Effector CD4-positive, alpha-beta T cell (primary cell): ENCODE measurements at places on chromosomes 4 and X.

DNA sequence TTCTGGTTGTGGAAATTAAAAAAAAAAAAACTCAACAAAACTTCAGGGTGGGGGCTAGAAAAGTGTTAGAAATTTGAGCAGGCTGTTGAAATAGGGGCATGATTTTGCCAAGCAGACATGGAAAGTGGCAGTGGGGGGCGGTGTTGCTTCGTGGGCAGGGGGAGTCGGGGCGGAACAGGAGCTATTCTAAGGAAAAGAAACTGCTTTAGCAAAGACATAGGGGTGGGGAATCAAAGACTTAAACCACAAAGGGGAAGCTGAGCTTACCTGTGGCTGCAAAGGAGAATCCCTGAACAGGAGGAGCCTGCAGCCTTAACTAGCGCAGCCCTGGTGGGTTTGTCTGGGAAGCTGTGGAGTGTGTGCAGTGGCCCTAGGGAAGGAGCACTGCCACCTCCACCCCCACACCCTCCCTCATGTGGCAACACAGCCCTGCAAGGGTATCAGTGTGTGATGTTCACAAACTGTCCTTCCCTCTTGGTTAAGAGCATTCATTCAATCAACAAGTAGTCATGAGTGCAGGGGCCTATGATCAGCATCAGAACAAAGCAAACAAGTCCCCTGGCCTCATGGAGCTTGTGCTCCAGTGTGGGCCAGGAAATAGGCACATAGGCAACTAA, 20.5 kb downstream of the SEL1L3 start:
- DNase-seq: peak; percentile 27

DNA sequence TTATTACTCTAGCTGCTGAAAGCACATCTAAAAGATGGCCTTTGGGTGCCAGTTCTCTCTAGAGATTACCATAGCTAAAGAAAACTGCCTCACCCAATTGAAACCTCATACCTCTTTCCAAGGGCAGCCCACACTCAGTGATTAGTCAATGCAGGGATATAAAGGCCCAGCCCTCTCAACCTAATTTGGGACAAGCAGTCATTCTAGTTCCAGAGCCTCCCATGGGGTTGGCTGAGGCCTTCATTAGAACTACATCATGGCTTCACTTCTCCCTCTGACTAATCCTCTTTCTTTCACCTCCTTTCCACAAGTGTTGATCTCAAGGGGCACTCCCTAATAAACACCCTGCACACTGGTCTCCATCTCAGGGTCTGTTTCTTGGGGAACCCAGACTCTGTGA, 38.5 kb upstream of the C1GALT1C1 start:
- no peak for DNase-seq

DNA sequence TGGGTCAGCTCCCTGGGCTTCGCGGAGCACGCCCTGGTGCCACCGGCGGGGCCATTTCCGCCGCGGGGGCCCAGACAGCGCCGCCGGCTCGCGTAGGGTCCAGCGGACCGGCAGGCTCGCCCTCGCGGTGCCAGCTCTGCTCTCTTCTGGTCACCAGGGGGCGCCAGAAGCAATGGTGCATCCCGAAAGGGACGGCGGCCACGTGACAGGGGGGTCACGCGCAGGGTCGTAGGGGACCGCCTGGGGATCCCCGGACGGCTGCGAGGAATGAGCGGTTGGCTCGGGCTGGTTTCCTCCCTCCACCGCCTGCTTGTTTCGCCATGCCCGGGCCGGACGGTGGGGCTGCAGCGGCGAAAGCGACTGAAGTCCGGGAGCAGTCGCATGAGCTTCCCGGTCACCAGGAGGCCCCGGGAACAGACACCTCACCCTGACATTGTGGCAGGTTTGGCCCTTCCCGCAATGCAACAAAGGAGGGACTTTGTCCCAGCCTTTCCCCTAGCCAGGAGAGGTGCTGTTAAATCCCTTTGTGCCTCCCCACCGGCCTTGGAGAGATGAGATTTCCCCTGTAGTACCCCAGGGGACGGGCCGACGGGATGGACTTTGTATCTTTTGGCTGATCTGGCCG, 15.8 kb downstream of the ZCCHC12 start:
- DNase-seq: peak; percentile 43

GRCh38 chr4:144902614-144903013, 195.4 kb downstream of the ANAPC10 start:
- no peak for DNase-seq

- DNase-seq: no peak
These were observed 49.1 kb downstream of the RASGEF1B start for GRCh38 chr4:81422595-81422994.

GRCh38 chr4:20992002-20992401, 291.7 kb downstream of the PACRGL start:
- DNase-seq: no peak

- DNase-seq: no peak
These were observed 31.3 kb upstream of the DDX53 start for GRCh38 chrX:22968494-22968893.

GRCh38 chr4:38075370-38076152, 115.4 kb downstream of the PTTG2 start:
- no peak for DNase-seq

DNA sequence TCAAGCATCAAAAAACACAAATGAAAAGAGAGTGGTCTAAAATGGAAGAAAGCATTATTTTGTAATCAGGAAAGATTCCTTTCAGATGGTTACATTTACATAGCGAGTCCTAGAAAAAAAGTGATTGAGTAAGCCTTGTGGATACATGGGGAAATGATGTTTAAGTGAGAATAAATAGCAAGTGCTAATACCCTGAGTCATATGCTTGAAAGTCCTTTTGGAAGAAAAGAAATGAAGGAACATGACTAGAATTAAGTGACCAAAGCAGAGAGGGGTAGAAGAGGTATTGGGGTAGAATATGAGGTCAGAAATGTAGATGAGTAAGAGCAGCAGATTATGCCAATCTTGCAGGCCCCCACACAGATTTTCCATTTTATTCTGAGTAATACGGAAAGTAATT, 814.8 kb upstream of the GRID2 start:
- no peak for DNase-seq

- no peak for DNase-seq
These were observed 133.6 kb upstream of the GIMD1 start for GRCh38 chr4:106502106-106502699.

DNA sequence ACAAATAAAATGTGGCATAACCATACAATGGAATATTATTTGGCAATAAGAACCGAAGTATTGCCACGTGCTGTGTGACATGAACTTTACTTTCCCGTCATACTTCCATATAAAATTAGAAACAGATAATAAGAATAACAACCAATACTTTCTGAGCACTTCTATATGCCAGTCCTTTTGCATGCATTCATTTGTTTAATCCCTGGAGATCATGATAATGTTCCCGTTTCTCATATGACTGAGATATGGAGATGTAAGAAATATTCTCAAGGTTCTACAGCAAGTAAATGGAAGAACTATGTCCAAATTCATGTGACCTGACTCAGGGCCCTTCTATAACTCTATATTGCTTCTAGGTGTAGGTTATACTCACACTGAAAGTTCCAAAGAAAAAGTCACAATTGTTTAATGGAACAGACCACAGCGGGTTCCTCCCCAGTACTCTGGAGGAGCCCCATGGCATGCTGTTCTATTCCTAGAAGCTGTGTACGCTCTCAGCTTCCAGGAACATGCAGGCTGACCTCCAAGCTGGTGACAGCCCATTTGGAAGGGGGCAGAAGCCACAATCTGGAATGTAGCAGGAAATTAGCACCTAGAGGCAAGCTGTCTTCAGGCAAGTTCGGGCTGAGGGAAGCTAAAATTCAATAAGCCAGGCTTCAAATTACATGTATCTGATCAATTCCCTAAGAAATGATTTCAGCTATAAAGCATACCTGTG, 31.5 kb downstream of the QDPR start:
- no peak for DNase-seq

DNA sequence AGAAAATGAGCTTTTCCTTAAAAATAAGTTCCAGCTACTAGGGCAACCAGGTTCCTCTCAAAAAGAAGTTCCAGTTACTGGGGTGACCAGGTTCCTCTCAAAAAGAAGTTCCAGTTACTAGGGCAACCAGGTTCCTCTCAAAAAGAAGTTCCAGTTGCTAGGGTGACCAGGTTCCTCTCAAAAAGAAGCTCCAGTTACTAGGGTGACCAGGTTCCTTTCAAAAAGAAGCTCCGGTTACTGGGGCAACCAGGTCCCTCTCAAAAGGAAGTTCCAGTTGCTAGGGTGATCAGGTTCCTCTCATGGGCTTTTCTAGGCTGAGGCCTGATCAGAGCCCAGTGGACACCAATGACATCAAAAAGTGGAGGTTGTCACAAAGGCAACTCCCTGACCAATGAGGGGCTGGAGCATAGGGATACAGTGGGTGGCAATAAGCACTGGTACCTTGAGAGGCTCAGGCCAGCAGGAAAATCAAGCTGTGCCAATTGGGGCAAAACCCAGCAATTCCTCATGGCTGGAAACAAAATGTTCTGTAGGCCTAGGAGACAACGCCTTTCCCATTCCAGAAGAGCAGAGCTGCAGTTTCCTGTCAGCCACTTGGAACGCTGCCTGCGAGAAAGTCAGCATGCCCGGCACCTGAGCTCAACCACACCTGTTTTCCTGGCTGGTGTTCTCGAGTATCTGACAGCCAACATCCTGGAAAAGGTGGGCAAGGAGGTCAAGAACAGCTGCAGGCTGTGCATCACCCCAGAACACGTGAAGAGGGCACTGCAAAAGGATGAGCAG, 12.3 kb upstream of the SYTL5 start:
- DNase-seq: no peak

GRCh38 chr4:139403462-139403861, 50.5 kb upstream of the RAB33B start:
- no peak for DNase-seq

- no peak for DNase-seq
These were observed 18.1 kb upstream of the MMRN1 start for GRCh38 chr4:89876548-89876947.

- no peak for DNase-seq
These were observed 17.7 kb downstream of the MRFAP1 start for GRCh38 chr4:6658209-6658595.

DNA sequence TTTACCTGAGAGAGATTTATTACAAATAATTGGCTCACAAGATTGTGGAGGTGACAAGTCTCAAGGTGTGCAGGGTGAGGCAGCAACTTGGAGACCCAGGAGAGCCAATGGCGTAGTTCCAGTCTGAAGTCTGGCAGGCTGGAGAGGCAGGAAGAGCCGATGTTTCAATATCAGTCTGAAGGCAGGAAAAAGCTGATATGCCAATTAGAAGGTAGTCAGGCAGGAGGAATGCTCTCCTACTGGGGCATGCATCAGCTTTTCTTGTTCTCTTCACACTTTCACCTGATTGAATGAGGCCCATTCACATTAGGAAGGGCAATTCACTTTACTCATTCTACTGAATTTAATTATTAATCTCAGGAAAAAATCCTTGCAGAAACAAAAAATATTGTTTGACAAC, 1351.7 kb upstream of the ADGRL3 start:
- DNase-seq: no peak

- no peak for DNase-seq
These were observed 5.0 kb upstream of the RPS6KA3 start for GRCh38 chrX:20271730-20272129.

DNA sequence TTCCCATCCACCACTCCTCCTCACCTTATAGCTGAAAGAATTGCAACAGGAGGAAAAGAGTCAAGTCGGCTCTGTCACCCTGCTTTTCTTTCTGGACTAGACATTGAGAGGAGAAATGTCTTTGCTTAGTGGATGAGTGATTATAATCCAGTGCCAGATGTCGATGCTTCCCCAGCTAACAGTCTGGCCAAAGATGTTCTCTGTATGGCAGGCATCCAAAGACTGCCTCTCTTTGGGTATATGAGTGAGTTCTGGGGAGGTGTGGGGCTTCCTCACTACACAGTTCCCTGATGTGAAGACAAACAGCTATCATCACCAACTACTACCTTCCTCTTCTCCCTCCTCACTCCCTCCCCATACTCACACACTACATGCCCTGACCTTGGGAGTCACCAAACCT, 90.9 kb downstream of the COMMD8 start:
- no peak for DNase-seq

GRCh38 chr4:33886356-33886755, 2358.0 kb downstream of the ARAP2 start:
- no peak for DNase-seq

DNA sequence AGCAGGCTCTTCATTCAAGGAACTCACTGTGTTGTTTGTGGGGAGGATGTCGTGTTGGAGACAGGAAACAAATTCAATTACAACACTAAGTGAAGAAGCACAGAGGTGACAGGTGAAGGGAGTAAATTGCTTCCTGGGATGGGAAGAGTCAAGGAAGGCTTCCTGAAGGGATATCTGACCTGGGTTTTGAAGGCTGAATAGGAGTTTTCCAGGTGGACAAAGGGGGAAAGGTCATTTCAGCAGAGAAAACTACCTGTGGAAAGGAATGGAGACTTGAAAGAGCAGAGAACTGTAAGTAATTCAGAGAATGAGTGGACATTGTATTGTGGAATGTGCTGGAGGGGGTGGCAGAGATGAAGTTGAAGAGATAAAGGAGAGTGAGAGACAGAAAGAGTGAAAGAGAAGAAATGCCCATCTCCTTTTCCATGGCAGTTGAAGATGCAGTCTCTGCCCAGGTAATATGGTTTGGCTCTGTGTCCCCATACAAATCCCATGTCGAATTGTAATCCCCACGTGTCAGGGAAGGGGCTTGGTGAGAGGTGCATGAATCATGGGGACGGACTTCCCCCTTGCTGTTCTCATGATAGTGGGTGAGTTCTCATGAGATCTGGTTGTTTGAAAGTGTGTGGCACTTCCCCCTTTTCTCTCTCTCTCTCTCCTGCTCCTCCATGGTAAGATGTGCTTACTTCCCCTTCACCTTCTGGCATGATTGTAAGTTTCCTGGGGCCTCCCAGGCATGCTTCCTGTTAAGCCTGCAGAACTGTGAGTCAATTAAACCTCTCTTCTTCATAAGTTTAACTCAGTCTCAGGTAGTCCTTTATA, 205.7 kb upstream of the BCOR start:
- DNase-seq: no peak

DNA sequence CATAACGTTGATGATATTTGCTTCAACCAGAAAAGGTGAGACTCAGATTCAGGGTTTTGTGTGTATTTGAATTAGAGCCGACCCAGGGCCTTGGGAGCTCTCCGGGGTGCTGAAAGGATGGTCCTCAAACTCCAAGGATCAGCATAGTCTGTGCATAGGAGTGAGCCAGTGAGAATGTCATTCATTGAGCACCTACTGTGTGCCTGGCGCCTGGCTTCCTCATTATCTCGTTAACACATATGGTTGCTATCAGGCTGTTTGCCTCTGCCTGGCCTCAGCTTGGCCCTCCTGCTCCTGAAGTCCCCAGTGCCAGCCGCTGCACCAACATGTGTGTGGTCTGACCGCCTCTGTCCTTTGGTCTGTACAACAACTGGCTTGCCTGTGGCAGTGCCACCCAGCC, 25.1 kb upstream of the JAKMIP1 start:
- DNase-seq: no peak

DNA sequence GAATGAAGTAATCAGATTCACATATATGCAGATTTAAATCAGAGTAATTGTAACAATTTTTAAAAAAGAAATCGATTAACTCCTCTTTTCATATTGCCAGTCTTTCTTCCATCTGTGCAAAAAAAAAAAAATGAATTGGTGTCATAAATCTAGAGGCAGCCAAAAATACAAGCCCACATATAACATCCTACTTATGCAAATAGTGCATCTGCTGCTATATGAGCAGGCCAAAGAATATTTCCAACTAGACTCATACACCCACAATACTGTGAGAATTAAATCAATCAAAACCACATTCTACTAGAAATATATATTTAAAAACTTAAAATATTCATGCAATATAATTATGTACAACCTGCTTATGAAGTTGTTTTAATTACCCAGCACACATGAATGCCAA, 298.1 kb upstream of the TRAM1L1 start:
- no peak for DNase-seq

GRCh38 chr4:113293674-113294073, 244.2 kb downstream of the ANK2 start:
- DNase-seq: no peak
